NCI-H1105 treated with DMSO at 0.1 percent for 48 hours (cell line): ENCODE measurements at places on chromosomes 3 and 15.

GRCh38 chr15:86942285-86942684 lies 862.6 kb downstream of the AGBL1 start:
- DNase-seq, result no peak

GRCh38 chr15:22231603-22232002 lies 151.3 kb downstream of the OR4M2 start:
- DNase-seq, result no peak

DNA sequence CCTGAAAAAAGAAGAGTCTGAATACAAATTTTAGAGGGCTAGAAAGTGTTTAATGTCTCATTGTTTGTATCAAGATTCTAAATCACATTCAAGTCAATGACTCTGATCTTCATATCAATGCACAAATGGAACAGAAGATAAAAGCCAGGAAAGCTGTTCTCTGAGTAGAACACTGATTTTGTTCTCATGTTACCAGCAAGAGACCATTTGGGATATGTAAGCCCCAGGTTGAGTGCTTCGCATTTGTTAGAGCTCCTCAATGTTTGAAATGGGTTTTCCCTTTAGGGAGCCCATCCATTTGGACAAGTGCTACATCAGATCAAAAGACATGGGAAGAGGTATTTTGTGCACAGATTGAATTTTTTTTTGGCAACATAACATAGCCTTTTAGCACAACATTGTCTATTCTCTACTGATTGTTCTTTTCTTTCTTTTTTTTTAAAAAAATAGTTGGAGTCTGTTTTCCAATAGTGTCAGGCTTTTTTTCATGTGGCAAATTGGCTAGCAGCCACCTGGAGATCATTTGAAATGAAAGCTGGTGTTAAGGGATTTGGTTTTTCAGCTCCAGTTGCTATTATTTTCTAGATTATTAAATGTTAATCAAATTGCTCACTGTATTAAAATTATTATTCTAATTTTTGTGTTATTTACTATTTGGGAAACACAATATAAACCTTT lies 74.5 kb upstream of the ZPLD1 start:
- DNase-seq, result no peak

GRCh38 chr3:179234199-179234598 lies 16.7 kb downstream of the KCNMB3 start:
- DNase-seq, result no peak

- DNase-seq, result no peak
These were observed 49.7 kb upstream of the TPRG1 start for GRCh38 chr3:189122110-189122509.

GRCh38 chr3:166420071-166420470 lies 582.8 kb upstream of the BCHE start:
- DNase-seq, result no peak

DNA sequence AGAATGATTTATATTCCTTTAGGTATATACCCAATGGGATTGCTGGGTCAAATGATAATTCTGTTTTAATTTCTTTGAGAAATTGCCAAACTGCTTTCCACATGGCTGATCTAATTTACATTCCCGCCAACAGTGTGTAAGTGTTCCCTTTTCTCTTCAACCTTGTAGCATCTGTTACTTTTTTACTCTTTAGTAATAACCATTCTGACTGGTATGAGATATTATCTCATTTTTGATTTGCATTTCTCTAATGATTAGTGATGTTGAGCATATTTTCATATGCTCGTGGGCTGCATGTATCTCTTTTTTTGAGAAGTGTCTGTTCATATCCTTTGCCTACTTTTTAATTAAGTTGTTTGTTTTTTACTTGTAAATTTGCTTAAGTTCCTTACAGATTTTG lies 1264.2 kb downstream of the OTOL1 start:
- DNase-seq, result no peak

- no peak for DNase-seq
These were observed 3.8 kb downstream of the NCBP2 start for GRCh38 chr3:196938576-196938975.

- no peak for DNase-seq
These were observed 175.0 kb downstream of the RPLP1 start for GRCh38 chr15:69627548-69628158.

DNA sequence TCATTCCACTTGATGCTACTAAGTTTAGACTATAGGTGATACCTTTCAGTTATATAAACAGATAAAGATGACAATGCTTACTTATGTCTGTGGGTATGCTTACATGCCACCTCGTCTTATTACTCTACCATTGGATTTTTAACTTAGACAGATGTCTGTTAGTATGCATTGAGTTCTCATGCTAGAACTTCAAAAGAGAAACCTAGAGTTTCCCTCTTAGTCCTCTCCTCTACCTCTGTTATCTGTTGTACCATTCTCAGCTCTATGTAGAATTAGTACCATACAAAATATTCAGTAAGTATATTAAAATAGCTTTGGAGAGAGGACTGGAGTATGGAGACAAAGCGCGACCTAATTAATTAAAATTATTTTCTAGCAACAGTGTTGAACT lies 111.3 kb downstream of the BBX start:
- no peak for DNase-seq

DNA sequence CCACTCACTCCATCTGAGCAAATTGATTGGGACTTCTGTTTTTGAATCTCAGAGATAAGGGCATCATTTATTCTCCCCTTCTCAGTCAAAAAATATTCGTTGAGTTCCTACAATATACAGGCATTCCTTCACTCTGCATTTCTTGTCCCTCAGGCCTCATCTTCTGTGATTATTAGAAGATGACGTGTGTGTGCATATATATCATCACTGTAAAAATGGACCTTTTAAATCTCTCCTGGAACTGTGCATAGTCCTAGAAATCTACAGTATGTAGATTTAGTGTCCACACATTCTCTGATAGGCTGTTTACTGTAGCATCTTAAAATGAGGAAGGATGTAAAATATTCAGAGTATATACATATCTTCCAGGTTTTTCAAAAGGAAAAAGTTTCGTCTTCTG lies 43.2 kb upstream of the PLXNA1 start:
- DNase-seq, result no peak
